Uterine smooth muscle cell (primary cell): ENCODE measurements at places on chromosomes 4 and X. TPM values are rescaled to one million over a fixed set of nuclear protein-coding genes. Genes with fewer than 3 reads are reported as not detected.

Gene ALB
- total RNA-seq = 0.12 TPM in 1 of 2 replicates, not detected in the other

Gene RNF175
- 0.11 and 0.25 TPM in 2 replicates for total RNA-seq

Gene HHIP
- 1.4 and 3.7 TPM in 2 replicates for total RNA-seq

Gene NRK
- 0.37 and 1.3 TPM in 2 replicates for total RNA-seq

Gene SPP1
- 58.1 and 68.2 TPM in 2 replicates for total RNA-seq

Gene SMIM10L2A
- total RNA-seq = 0.11 and 0.50 TPM in 2 replicates

Gene USP26
- not detected in 2 replicates for total RNA-seq

Gene RBMX
- total RNA-seq = 207 and 297 TPM in 2 replicates

Gene PROM1
- total RNA-seq = under 0.01 TPM in 1 of 2 replicates, not detected in the other

Gene MYOZ2
- total RNA-seq = under 0.01 and 0.12 TPM in 2 replicates
